Naive thymus-derived CD4-positive, alpha-beta T cell (primary cell): ENCODE measurements at places on chromosomes 1 and 21. TPM values are rescaled to one million over a fixed set of nuclear protein-coding genes. Genes with fewer than 3 reads are reported as not detected.

- DNase-seq, result no peak
Observed at GRCh38 chr1:218527737-218528136, 182.6 kb downstream of the TGFB2 start.

The HES5 gene
- not detected in 2 replicates for total RNA-seq

DNA sequence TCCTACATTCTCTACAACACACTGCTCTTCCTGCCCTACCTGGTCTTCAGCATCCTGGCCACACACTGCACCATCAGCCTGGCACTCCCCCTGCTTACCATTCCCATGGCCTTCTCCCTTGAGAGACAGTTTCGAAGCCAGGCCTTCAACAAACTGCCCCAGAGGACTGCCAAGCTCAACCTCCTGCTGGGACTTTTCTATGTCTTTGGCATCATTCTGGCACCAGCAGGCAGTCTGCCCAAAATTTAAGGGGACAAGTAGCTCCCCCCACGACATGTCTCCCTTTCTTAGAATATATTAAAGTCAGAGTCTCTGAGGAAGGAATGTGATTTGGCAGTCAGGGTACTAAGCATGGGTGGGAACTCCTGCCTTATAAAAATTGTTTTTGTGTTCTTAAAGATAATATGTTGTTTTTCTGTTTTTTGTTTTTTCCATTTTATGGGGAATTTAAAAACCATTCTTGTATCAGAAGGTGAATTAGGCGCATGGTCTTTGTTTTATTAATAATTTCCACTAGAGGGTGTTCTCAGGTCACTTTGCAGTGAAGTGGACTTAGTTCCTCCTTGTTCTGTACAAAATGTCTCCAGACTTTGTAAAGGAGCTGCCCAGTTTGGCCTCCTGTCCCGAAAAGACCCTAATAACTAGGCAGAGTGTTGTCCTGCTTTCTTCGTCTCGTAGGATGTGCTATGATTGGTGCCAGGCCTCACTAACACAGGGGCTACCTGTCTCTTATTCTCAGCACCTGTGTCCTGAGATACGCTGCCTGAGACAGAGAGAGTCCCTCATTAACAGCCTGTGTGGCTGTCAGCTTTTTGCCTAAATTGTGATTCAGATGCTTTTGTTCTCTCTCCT lies 13.1 kb downstream of the UBIAD1 start:
- no peak for DNase-seq

GRCh38 chr1:150987924-150988323 lies 5.8 kb downstream of the ANXA9 start:
- no peak for DNase-seq

GRCh38 chr1:46003315-46003714 lies 129.1 kb downstream of the PIK3R3 start:
- no peak for DNase-seq

- no peak for DNase-seq
Observed at GRCh38 chr21:43763901-43764523, 12.1 kb downstream of the CSTB start.

GRCh38 chr1:55997536-55997935 lies 581.8 kb downstream of the PLPP3 start:
- no peak for DNase-seq

GRCh38 chr1:60657926-60658325 lies 424.4 kb upstream of the NFIA start:
- no peak for DNase-seq

- no peak for DNase-seq
Observed at GRCh38 chr1:232328486-232329102, 301.3 kb downstream of the SIPA1L2 start.

- DNase-seq, result no peak
Observed at GRCh38 chr1:201884425-201884824, 4.3 kb upstream of the SHISA4 start.

- no peak for DNase-seq
Observed at GRCh38 chr21:35136586-35137219, 87.6 kb upstream of the RUNX1 start.

The CACNA1S gene
- total RNA-seq, result not detected

GRCh38 chr21:45138199-45139002 lies 64.0 kb downstream of the ADARB1 start:
- DNase-seq, result peak; percentile 56

The SYTL1 gene
- 172 TPM for total RNA-seq

DNA sequence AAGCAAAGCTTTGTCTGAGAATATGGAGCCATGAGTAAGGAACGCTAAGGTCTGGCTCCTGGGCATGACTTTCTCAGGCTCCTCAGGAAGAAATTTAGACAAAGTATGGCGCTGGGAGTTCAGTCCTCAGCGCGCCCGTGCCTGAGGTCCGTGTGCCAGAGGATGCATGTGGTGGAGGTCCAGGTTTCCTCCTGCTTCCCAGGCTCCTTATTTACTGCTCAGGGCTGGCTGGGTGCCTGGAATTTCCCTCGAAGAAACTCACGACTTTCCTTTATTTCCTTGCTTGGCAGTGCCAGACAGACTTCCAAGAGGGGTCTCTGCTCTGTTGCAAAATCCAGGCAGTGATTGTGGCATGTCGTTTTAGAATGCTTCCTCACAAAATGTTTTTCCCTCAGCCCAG lies 13.3 kb downstream of the GCSAML start:
- no peak for DNase-seq

- no peak for DNase-seq
Observed at GRCh38 chr1:231201979-231202633, 38.9 kb upstream of the GNPAT start.

DNA sequence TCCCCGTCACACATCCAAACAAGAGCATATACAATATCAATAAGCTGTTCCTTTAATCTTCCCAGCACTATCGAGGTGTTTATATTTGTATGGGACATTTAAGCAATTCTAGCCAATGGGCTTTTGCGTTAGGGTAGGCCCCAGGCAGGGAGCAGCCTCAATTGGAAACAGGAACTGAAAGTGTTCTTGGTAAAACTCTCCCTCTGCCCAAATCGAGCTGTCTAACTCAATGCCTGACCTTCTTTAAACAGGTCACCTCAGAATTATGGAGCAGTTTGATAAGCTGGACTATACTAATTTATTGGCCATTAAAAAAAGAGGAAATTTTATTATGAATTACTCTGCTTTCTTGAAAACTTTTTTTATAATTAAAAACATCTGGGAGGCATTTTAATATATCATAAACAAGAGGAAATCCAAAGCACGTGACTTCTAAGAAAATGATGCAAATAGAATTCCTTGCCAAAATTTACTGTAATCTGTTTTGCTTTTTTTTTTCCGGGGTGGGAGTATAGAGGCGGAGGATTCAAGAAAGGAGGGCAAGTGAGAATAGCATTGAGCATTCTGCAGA lies 498.1 kb downstream of the LMO4 start:
- DNase-seq, result no peak

DNA sequence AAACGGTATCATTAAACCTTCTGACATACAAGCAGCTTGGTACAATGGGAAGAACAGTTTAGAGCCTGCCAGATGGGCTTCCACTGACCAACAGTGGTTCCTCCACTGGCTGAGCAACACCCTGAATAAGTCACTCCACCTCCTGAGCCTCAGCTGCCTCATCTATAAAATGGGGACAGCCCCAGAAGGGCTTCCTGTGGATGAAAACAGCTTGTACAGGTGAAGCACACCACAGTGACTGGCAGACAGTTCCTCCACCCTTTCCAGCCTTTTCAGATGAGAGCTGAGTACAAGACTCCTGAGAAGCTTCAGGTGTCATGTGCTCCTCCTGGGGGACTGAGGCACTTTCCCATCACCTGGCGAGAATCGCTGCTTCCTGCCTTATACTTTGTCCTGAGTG lies 2.1 kb downstream of the CAPZB start:
- DNase-seq, result no peak

DNA sequence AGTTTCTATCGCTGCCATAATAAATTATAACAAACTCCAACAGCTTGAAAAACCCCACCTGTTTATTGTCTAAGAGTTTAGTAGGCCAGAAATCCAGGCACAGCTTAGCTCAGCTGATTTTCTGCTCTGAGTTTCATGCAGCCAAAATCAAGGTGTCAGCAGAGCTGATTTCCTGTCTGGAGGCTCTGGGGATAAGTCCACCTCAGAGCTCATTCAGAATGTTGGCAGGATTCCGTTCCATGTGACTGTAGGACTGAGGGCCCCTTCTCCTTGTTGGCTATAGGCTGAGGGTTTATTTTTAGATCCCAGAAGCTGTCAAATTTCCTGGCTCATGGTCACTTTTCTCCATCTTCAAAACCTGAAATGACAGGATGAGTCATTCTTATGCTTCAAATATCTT lies 91.6 kb upstream of the CHODL start:
- DNase-seq, result no peak

DNA sequence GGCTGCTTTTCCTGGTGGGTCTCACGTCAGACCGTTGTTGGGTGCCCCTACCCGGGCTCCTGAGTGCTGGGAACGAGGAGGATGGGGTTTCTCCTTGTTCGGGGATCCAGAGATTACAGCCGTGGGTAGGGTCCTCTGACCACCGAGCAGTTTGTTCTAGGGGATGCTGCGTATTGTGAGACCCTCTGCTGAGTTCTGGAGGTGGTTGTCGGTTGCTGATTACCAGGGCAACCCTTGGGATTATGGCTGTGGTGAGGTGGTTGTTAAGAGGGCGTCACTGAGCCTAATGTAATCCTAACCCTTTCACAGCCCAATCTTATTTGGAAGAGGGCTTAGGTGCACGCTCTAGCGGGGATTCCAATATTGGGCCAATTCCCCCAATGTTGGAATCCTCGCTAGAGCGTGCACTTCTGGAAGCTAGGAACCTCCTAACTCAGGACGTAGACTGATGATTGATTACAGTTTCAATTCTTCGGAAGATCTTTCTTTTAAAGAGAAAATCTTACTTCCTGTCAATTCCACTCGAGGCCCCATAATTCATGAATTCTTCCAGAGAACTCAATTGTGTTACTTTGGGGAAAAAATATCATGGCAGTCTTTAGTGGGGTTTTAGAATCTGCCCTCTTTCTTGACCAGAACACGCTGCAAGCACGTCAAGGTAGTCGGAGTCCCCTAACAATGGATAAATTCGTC lies 483 bp downstream of the TCEANC2 start:
- DNase-seq, result no peak

The SH2D1B gene
- total RNA-seq, result not detected

DNA sequence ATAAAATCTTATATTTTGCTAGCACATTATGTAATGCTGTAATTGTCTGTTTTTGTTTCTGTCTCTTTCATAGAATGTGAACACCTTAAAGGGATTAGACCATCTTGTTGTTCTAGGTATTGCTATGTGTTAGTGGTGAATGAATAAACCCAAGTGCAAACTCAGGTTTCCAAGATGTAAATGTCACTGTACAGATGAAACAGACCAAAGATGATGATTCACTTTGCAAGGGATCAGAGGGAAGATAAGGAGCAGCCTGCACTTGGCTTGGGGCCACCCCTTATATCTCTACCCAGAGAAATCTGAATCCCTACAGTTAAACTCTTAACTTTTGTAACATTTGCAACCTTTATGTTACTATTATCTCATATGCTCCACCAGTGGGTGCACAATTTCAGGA lies 25.4 kb downstream of the UROD start:
- DNase-seq, result no peak

The KRTAP19-6 gene
- not detected for total RNA-seq

DNA sequence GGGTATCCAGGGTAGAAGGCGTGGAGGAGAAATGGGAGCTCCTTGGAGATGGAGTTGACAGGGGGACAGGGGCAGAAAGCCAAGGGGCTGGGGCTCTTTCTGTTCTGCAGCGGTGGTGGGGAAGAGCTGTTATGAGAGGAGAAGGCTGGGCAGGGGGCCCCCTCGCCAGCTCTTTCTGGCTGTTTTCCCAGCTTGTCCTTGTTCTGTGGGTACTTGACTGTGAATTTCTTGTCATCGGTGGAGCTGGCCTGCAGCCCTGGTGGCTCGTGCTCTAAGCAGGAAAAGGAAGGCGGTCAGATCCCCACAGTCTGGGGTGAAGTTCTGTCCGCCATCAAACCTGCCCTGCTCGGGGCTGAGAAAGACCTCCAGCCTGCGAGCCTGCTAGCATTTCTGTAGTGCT lies 7.6 kb downstream of the ZNF683 start:
- DNase-seq, result no peak

- DNase-seq, result no peak
Observed at GRCh38 chr1:214980921-214981320, 101.6 kb upstream of the KCNK2 start.
